Lower lobe of right lung (tissue), 2 donors: ENCODE measurements at places on chromosomes 6 and 20. TPM values are rescaled to one million over a fixed set of nuclear protein-coding genes. Genes with fewer than 3 reads are reported as not detected.

The RWDD2A gene
- total RNA-seq = 3.9 TPM

The RSPH9 gene
- total RNA-seq = 2.6 TPM

The PLN gene
- total RNA-seq = 7.5 TPM

The BPI gene
- total RNA-seq = 0.44 TPM

The STMND1 gene
- total RNA-seq = 4.9 TPM

DNA sequence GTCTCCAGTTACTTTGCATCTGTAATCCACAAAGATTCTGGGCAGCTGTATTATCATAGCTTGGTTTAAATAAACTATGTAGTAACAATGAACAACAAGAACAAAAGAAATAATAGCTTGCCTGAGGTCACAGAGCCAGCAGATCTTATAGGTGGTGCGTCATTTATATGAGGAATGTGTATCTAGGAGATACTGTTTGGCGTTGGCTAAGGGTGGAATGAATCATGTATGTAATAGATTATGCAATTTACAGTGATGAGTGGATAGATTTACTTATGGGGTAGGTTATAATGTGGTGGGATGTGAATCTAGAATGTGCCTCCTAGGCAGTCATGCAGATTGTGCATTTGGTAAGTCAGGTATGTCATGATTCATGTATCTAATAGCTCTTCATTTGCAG, 42.8 kb downstream of the HNF4A start:
- no peak overlapping the region for H3K4me3 ChIP-seq
- no peaks in the 10 kb centered on the region for H3K4me1 ChIP-seq
- H3K27ac ChIP-seq = no peak overlapping the region
- no peaks in the 10 kb centered on the region for H3K36me3 ChIP-seq
- H3K27me3 ChIP-seq = no peaks in the 10 kb centered on the region

DNA sequence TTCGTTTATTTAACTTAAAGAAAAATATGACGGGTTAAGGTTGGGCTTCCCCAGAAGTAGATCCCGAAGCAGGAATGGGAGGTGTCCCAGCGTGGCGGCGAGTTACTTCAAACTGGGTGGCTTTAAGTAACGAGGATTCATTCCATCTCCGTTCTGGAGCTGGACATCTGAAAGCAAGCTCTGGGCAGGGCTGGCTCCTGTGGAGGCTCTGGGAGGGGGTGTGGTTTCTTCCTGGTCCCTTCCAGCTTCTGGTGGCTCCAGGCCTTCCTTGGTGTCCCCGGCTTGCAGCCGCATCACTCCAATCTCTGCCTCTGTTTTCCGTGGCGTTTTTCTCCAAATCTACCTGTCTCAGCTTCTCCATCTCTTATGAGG, 47.3 kb upstream of the BHLHE23 start:
- no peak overlapping the region for H3K4me3 ChIP-seq
- H3K27me3 ChIP-seq = peaks cover 44% of the 10 kb centered on the region
- no peaks in the 10 kb centered on the region for H3K36me3 ChIP-seq
- H3K27ac ChIP-seq = no peak overlapping the region
- H3K4me1 ChIP-seq = peaks cover 7% of the 10 kb centered on the region

- no peaks in the 10 kb centered on the region for H3K36me3 ChIP-seq
- DNase-seq = no peak
- peak overlapping the region; percentile 12 for H3K4me3 ChIP-seq
- no peak overlapping the region for H3K27ac ChIP-seq
- H3K4me1 ChIP-seq = no peaks in the 10 kb centered on the region
These were observed 215.6 kb upstream of the HEY2 start for GRCh38 chr6:125533710-125534397.

GRCh38 chr6:157240960-157241311, 82.4 kb downstream of the TMEM242 start:
- H3K36me3 ChIP-seq = no peaks in the 10 kb centered on the region
- peaks cover 10% of the 10 kb centered on the region for H3K4me1 ChIP-seq
- no peak for DNase-seq
- peaks cover 14% of the 10 kb centered on the region for H3K27me3 ChIP-seq
- H3K27ac ChIP-seq = no peak overlapping the region

DNA sequence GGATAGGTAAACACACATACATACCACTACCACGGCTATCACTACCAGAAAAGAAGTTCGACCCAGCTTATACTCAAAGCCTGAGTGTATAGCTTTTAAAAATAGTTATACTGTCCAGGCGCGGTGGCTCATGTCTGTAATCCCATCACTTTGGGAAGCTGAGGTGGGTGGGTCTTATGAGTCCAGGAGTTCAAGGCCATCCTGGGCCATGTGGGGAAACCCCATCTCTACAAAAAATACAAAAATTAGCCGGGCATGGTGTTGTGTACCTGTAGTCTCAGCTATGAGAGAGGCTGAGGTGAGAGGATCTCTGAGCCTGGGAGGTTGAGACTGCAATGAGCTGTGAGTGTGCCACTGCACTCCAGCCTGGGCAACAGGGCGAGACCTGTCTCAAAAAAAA, 32.9 kb downstream of the NKX2-4 start:
- H3K27ac ChIP-seq = no peak overlapping the region
- DNase-seq = no peak
- H3K4me1 ChIP-seq = peaks cover 19% of the 10 kb centered on the region
- no peak overlapping the region for H3K4me3 ChIP-seq
